ENCODE measurements at places on chromosomes 7 and 10.

- DNase-seq, result peak; percentile 32
Measured at GRCh38 chr10:48898426-48898825, 41.2 kb downstream of the LRRC18 start.

GRCh38 chr10:77680811-77681210 is 43.2 kb upstream of the KCNMA1 start:
- no peak for DNase-seq

DNA sequence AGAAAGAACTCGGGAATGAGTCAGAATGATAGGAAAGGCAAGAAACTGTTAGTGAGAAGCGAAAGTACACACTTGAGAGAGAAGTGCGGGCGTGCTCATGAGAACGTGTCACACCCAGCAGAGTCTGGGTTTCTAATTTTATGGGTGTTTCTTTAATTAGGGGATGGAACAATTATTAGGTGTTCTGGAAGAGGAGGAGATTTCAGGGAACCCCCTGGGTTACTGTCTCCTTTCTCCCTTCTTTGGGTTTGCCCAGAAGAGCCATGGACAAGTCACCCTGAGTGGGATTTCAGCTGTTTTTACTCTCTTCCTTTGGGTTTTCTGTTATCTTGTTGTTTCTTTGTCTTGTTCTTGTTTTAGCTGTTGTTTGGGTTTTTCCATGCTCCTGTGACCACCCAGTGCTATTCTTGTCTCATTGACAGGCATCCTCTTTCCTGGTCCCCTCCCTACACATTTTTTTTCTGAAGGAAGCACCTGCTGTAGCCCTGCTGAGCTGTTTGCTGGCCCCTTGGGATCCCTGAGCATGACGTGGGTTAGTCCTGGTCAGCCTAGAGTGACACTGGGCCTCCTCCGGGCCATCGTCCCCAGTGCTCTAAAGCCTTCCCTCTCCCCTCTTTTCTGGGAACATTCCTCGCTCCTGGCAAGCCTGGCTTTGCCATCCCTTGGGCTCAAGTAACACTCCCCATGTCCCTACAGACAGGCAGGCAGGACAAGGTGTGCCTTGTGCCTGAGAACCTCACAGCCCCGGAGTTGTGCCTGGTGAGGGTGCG is 3.5 kb downstream of the SH2D4B start:
- peak; percentile 46 for DNase-seq

GRCh38 chr7:71332207-71332606 is 200.3 kb downstream of the GALNT17 start:
- no peak for DNase-seq

DNA sequence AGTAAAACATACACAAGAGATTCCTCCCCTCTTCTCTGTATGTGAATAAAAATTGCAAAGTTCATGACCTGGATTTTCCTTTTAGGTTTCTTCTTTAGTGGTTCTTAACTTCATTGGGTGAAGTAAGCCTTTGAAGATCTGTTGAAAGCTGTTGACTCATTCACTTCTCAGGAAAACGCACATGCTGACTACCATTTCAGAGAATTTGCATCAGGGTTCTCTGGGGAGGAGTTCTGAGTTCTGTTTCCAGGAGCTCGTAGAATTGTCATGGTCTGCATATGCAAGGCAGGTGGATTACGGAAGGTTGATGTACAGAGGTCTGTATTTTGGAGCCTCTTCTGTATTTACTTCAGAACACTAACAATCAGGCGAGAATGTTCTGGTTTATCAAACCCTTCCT is 962 bp upstream of the SLC26A4 start:
- peak; percentile 77 for DNase-seq

DNA sequence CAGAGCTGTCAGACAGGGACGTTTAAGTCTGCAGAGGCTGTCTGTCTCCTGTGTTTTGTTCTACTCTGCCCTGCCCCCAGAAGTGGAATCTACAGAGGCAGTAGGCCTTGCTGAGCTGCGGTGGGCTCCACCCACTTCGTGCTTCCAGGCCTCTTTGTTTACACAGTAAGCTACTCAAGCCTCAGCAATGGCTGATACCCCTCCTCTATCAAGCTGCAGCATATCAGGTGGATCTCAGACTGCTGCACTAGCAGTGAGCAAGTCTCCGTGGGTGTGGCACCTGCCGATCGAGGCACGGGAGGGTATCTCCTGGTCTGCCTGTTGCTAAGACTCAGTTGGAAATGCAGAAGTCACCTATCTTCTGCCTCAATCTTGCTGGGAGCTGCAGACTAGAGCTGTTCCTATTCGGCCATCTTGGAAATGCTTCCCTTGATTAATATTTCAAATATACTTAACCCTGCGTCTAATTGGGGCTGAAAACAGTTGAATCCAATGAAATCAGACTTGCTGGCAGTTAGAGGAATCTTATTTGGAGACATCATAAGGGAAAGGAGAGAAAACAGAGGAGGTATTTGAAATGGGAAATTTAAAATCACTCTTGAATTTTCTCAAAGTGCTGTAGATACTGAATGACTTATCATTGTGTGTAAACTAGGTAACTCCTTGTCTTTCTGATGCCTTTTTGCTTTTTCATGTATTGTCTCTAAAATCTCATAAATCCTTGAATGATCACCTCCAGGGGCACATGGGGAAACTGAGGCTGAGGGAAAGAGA is 13.8 kb upstream of the CYP3A5 start:
- DNase-seq, result peak; percentile 92
